ENCODE measurements at places on chromosomes 2 and 18.

DNA sequence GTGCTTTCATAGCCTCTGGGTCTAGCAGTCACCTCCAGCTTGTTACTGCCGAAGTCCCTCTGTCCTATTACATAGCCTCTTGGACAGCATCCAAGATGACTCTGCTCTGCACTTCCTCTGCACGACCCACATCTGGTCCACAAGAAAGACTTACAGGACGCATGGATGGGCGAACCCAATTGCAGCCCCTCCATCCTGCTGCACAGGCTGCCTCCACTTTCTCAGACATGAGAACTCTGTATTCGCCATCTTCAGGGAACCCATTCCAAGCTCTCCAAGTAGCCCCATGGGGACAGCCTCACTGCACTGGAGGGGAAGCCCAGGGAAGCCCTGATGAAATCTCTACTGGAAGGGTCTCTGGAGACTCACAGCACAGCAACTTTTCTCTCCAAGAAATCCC, 172.1 kb downstream of the GFPT1 start:
- peak; percentile 98 for DNase-seq

- no peak for DNase-seq
Observed at GRCh38 chr2:2175381-2176090, 155.5 kb downstream of the MYT1L start.

GRCh38 chr2:239178954-239179353, 221.9 kb downstream of the HDAC4 start:
- DNase-seq = no peak

DNA sequence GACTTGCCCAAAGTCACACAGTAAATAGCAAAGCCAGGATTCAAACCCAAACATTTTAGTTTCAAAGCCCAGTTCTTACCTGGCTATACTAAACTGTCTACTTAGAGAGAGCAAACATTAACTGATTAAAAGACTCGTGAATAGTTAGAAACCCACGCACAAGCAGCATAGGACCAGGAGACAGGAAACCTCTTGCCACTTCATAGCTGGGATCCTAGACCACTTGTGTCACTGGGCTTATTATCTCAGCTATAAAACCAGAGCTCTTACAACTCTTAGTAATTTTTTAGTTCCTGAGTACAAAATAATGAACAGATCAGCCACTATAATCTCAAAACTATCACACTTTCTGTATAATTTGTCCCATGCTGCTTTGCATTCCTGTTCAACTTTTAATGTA, 2.4 kb upstream of the AAK1 start:
- no peak for DNase-seq
